ENCODE measurements at places on chromosomes 13 and 19.

- no peak for DNase-seq
Observed at GRCh38 chr19:6778386-6778785, 5.9 kb downstream of the VAV1 start.

- no peak for DNase-seq
Observed at GRCh38 chr19:48196933-48197665, 26.6 kb downstream of the ZSWIM9 start.

DNA sequence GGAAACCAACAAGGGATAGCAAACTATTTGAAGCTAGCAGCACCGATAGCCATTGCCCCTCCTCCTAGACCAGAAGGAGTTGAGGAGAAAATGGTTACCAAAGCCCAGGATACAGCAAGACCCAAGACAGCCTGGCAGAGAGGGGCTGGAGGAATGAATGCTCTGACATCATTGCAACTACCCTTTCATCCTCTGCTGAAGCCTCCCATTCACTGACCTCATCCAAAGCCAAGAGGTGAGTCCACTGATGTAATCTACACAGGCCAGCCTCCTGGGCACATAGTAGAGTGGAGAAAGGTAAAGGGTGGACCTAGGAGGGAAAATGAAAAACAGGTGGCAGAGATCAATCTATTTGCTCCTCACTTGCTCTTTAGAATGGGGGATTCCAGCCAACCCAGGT lies 42.7 kb upstream of the ZNF780A start:
- no peak for DNase-seq

GRCh38 chr19:17450264-17451075 lies 2.0 kb upstream of the TMEM221 start:
- no peak for DNase-seq

- no peak for DNase-seq
Observed at GRCh38 chr13:75812751-75813181, 176.6 kb downstream of the LMO7 start.

DNA sequence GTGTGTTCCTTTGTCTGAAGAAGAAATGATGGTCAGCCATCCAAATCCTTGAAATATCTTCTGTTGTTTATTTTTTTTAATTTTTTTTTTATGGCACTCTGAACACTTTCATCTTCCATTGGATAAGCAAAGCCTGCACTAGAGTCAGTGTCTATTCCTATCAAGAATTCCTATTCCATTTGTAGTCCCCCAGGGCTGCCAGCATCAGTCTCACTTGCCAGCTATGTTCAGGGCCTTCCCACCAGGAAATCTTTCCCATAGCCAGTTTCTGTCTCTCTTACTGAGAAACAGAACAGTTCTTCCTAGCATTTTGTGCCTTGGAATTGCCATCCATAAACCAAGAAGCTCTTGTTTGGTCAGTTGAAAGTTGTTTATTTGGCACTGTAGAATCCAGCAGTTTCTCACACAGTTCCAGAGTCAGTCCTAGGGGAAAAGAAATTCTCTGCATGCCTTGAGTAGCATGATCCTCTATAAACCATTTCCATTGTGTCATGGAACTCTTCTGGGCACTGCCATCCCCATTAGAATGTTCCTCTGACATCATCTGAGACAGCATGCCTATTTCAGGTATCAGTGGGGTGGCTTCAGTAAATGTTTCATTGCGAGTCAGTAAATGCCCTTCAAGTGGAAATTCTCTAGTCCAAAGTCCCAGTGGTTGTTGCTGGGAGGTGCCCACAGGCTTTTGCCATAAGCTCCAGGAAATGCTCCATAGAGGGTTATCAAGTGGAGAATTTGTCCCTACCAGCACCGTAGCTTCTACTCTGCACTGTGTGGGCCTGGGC lies 18.7 kb upstream of the SPRYD7 start:
- DNase-seq = no peak

DNA sequence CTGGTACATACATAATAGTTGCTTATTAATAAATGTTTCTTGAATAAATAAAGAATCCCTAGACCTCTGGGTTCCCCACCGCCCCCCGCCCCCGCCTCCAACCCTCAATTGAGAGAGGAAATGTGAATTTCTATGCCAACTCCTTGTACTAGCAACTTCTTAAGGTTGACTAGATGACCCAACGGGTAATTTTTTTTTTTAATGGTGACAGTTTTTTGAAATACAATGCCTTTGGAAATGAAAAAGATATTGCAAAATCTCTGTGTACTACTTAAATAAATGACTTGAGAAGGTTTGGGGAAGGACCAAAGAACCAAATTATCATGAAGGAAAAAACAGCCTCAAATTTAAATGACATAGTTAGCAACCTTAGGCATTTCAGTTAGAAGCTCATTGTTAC lies 640.3 kb downstream of the TBC1D4 start:
- no peak for DNase-seq

- no peak for DNase-seq
Observed at GRCh38 chr19:29837448-29837981, 25.7 kb downstream of the CCNE1 start.

Measured in NCI-H460 (cell line).